Hippocampal formation (tissue), 2 donors: ENCODE measurements at places on chromosomes 12 and 14.

GRCh38 chr12:89525824-89526770 lies at the start of gene POC1B:
Gene POC1B, minus strand, starts transcription at chr12:89526047. Its CDS starts 152 bp downstream, at chr12:89525895.
- DNase-seq = peak; percentile 87

GRCh38 chr14:64636208-64636979 lies 67.8 kb upstream of the PLEKHG3 start:
- peak; percentile 72 for DNase-seq

DNA sequence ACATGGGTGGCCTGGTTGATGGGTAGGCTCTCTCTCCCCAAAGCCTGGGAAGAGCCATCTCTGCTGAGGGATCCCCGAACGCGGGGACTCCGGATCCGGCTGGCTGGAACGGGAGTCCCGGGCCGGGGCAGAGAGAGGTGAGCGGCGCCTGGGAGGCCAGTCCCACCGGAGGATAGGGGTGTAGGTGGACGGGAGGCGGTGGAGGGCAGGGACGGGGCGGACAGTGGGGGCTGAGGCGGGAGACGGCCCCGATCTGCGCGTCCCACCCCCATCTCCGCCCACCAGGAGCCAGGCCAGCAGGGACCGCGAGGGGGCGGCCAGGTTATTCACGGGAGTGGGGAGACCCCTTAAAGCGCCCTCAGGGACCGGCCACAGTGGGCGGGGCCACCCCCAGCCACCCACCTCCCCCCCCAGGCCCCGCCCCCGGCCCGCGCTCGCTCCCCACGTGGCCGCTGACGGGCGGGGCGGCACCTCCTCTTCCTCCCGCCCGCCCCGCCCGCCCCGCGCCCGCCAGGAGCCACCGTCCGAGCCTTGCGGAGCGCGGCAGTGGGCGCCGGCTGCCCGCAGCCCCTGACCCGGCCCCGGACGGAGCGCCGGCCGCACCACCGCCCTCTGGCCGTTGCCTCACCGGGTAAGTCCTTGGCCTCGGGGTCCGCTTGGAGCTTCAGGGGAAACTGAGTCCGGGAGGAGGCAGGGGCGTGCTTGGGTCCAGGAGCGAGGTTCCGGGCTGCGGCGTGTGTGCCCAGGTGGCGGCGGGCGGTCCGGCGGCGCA lies at the start of gene INF2:
INF2 (plus strand) TSS at position 510 of the 772 bp plus-strand sequence. CDS start 11,748 bp downstream, outside the sequence.
- DNase-seq = peak; percentile 52

- no peak for DNase-seq
These were observed 3.7 kb downstream of the KERA start for GRCh38 chr12:91053951-91054715.

GRCh38 chr14:104802394-104803184 lies 1.7 kb downstream of the ZBTB42 start:
- no peak for DNase-seq

DNA sequence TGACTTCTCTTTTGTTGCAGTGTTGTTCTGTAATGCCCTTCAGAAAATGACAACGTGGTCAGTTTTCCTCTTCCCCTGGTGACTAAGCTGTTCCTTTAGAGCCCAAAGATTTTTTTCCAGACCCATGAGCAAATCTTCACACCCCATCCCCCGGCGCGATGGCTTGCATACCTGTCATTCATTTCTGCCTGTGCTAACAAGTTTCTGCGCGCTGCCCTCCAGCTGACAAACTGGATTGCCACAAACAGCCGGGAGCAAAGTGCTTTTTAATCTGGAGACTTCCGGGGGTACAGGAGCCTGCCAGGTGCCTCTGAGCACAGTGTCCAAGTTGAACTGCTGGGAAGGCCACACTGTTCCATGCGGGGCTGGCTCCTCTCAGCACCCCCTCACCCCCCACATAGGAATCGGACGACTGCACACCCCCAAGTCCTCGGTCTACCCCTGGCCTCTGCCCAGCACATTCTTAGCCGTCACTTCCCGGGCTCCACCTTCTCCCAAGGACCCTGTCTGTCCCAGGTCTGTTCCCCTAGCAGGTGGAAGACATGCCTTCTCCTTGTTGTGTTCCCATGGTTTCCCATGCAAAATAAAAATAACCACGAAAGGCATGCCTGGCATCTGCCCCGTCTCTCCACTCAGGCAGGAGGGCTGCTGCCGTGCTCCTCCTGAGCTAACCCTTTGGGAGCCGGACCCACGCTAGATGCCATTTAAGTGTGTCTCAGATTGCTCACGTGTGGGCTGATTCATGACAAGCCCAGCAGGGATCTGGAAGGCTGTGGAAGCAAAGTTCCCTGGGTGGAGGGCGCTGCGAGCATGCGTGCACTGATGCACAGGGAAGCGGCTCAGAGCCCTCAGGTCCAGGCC lies 14.1 kb downstream of the RILPL1 start:
- no peak for DNase-seq

- no peak for DNase-seq
These were observed 35.5 kb upstream of the PRPF39 start for GRCh38 chr14:45048385-45048784.

- DNase-seq = no peak
These were observed 8.1 kb upstream of the MSI1 start for GRCh38 chr12:120376934-120377572.

- DNase-seq = no peak
These were observed 11.6 kb upstream of the KRT77 start for GRCh38 chr12:52714887-52715281.

GRCh38 chr14:106491851-106492250 lies 965.5 kb downstream of the TMEM121 start:
- no peak for DNase-seq

- no peak for DNase-seq
These were observed 13.4 kb downstream of the CDK17 start for GRCh38 chr12:96386794-96387193.

GRCh38 chr12:82329508-82329907 lies 28.7 kb downstream of the CCDC59 start:
- DNase-seq = no peak

DNA sequence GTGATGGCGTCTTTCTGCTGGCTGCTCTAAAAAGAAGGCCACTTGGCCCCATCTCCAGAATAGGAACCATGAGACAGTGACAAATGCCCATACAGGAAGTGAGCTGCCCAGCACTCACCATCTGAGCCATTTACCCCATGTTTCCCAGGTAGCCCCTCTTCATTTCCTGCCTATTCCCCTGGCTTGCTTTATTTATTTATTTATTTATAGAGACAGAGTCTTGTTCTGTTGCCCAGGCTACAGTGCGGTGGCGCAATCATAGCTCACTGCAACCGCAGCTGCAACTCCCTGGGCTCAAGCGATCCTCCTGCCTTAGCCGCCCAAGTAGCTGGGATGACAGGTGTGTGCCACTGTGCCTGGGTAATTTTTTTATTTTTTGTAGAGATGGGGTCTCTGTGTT lies 71.2 kb downstream of the RIN3 start:
- no peak for DNase-seq

DNA sequence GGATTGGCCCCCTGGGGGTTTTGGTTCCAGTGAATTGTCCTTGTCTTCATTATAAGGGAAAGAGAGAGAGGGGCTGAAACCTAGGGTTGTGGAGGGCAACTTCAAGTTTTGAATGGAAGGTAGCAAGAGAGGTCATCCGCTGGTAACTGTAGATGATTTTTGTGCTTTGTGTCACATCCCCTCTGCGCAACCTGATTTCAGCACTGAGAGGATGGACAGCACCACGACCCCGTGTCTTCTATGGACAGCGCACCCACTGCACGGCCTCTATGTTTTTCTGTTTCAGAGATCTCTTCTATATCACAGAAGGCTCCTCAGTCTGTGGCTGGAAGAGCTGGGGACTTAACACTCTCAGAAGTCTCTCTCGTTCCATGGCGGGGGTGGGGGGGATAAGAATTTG lies 127.0 kb upstream of the RPH3A start:
- no peak for DNase-seq

DNA sequence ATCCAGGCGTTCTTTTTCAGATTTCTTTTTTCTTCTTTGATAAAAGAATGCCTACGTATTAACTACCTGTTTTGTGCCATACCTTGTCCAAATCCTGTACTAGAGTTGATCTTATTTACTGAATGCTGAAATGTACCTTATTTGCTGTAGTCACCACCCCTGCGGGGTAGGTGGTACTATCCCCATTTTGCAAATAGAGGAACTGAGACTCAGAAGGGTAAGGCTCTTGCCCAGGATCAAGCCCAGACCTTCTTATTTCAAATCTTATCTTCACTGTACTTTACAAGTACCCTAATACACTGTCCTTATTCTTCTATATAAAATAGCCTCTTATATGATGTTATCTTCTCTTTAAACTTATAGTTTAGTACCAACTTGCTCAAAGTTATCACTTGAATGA lies 206.5 kb downstream of the SLC41A2 start:
- no peak for DNase-seq

DNA sequence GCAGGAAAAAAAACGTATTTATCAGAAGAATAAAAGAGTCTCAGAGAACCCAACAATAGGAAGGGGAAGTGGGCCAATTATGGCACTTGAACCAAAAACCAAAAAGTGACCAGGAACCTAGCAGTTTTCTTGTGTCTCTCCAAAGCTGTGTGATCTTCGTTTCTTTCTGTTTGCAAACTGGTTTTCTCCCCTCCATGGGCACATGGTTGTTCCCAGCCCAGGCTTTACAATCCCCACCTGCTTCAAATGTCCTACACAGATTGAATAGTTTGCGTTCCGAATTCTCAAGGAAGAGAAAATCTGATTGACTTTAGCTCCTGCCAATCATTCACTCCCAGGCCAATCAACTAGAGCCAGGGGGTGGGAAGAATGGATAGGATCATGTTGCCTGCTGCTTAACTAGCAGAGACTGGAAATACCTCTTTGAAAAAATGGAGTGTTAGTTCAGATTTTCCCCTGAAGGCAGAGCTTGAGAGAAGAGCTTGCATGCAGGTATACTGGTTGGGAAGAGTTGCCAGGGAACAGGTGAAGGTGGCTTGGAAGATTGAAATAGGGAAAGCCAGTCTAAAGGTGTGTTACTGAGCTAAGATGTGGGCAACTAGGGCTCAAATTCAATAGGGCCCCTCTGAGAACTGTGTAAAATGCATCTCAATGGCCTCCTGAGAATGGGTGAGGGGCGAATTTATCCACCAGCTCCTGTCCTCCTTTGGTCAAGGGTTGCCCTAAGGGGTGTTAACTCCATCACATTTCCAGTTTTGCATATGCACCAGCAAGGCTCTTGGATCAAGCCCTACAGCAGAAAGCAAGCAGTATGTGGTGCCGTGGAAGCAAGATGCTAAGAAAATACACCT lies 106.4 kb upstream of the SRRM4 start:
- DNase-seq = no peak

GRCh38 chr14:57637901-57638300 lies 144.2 kb upstream of the CCDC198 start:
- DNase-seq = no peak

- no peak for DNase-seq
These were observed 58.1 kb downstream of the IFT81 start for GRCh38 chr12:110182281-110182680.

DNA sequence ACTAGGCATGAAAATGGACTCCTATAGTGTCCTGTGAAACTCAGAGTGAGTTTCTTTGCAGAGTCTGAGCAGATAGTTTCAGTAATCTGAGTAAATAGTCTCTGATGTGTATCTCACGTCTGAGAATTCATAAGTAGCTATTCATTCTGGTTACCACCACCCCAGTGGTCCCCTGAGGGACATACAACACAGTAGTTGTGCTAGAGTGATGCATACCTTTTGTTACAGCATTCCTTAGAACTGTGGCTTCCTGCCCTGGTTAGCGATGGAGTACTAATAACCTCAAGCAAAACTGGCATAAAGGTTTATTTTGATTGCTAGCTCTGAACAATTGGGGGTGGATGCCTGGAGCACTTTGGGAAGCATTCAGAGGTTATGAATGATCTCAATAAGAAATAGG lies 114.7 kb downstream of the DAAM1 start:
- no peak for DNase-seq

DNA sequence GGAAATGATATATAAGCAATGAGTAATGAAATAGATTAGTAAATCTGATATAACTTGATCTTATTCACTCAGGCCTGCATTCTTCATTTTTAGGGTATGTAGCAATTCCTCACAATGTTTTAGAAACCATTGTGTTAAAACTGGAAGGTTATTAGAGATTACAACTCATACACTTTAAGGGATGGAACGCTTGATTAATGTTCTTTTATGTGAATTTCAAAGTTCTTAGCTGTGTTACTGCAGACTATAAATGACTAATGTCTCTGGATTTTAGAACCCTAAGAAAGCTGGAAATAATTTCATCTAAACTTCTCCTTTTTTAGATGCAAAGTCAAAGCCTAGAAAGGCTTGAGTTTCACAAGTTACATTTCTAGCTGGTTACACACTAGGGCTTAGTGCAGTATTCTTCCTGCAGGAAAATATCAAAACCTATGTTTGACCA lies 148.2 kb upstream of the CLEC14A start:
- DNase-seq = no peak

GRCh38 chr14:95483309-95484165 lies 32.9 kb downstream of the SYNE3 start:
- DNase-seq = no peak

GRCh38 chr14:49950275-49951228 lies 57.7 kb downstream of the ARF6 start:
- DNase-seq = no peak

DNA sequence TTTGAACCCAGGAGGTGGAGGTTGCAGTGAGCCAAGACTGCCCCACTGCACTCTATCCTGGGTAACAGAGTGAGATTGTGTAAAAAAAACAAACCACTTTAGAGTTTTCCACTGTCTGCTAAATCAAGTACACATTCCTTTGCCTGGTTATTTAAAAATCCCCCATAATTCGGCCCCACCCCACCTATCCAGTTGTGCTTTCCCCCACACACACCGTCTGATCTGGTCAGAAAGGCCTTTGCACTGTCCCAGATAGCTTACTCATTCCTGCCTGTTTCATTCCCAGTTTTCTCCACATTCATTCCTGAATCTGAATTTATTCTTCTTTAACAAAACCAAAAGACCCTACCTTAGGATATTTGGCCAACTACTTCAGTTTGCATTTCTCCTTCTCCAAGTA lies 29.5 kb downstream of the NINJ2 start:
- no peak for DNase-seq

GRCh38 chr14:58107947-58108552 lies 44.0 kb downstream of the ARMH4 start:
- DNase-seq = peak; percentile 79

DNA sequence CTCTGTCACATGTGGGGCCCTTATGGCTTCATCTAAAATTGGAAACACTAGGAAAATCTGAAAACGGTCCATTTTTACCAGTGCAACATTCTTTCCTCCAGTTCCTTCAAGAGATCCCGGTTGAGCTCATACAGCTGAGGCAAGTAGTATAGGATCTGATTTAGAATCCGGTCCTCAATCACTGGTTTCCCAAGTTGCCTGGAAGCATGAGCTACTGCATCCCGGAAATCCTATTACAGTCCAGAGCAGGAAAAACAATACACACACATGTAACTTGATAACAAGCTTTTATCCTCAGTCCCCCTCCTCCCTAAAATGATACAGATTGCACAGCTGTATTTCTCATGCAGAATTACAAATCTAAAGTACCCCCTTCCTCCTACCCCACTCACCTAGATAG lies 67.9 kb upstream of the NR2C1 start:
- no peak for DNase-seq
